CD4-positive, alpha-beta T cell treated with Interleukin-6 for 4 hours (primary cell): ENCODE measurements at places on chromosomes 4 and X.

DNA sequence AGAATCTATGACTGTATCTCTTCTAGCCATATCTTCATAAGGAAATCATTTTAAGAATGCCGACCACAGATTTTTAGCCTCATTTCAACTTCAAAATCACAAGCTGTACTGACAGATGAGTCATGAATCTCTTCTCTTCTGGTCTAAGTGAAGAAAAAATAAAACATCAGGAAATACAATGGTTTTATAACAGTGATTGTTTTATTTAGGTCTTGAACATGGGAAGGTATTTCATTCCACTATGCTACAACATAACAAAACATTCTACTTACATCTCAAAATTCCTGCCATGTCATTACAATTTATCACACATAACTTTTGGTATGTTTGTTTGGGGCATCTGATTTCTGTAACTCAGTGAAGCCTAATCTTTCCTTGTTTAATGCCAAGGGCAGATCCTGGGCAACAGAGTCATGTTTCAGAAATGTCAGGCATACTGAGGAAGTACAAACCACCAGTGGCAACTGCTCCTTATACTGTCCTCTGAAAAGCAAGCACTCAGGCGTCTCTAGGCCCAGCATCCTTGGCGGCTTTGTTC is 325.0 kb downstream of the PDHA2 start:
- DNase-seq, result no peak

DNA sequence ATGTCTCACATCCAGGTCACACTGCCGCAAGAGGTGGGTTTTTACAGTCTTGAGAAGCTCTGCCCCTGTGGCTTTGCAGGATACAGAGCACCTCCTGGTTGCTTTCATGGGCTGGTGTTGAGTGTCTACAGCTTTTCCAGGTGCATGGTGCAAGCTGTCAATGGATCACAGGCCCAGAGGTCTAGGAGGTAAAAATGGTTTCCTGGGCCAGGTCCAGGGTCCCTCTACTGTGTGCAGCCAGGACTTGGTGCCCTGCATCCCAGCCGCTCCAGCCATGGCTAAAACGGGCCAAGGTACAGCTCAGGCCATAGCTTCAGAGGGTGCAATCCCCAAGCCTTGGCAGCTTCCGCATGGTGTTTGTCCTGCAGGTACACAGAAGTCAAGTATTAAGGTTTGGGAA is 434.1 kb upstream of the GALNT7 start:
- no peak for DNase-seq

- DNase-seq, result no peak
Measured at GRCh38 chr4:130855533-130855932, 1759.6 kb downstream of the C4orf33 start.

DNA sequence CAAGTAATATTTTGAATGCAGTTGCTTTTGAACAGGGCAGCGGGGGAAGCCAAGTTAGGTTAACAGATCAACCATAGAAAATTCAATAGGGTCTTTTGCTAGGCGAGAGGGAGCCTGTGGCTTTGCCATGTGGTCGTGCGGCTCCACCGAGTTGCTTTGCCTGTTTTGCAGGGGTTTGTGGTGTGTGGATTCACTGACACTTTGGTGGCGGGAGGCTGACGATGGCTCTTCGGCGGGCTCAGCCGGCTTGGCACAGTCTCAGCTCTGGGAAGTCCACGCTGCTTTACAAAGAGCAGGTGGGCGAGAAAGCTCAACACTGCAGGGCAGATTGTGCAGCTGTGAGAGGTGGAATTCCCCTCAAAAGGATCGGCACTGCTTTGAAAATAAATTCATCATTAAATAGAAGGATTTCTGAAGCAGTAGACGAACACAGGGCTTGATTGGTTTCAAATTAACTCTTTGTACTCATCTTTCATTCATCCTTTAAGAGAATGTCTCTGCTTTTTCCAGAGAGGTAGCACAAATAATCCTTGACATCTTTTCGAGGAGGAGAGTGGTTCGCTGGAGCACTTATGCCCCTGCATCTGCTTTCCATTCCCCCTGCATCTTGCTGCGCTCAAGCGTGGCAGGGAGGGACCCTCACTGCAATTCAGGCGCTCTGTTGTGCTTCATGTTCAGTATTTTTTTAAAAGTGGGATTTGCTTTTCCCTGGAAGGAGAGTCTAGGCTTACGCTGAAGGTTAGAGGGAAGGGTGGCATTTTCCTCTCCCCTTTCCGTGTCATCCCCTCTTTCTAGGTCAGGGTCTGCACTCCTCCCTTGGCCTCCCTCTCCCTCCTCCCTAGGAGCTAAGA is 201.8 kb upstream of the LEF1 start:
- DNase-seq, result peak; percentile 54

GRCh38 chrX:65600106-65600505 is 65.5 kb upstream of the LAS1L start:
- DNase-seq, result no peak

DNA sequence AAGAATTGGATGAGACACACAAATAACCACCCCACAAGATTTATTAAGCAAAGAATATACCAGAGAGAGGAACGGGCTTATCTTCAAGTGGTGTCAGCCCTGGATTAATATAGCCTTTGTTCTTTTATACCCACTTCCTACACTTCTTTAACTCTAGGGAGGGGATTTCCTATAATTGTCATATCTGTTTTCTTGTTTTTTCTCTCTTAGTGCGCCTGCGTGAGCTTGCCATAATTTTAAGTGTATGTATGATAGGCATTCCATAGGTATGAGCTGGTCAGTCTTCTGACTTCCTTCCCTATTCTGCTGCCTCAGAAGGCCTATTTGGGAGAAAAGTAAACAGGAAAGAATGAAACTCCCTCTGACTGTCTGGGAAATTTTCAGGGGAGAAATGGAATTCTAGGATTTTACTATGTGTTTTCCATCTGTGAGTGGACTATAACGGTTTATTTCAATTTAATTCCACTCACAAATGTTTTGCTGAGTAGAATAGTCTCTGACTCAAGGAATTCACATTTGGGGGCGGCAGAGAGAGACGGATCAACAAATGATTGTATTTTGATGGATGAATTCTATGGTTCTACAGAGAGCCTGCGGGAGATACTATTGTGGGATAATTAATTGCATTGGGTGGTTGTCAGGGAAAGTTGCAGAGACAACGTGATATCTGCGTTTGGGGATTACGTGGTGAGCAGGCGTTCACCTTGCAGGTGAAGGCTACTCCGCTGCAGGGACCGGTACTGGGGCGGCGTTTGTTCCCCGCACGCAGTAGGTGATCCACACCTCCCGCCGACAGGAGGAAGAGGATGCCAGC is 626 bp upstream of the CEP135 start:
- DNase-seq, result peak; percentile 64

DNA sequence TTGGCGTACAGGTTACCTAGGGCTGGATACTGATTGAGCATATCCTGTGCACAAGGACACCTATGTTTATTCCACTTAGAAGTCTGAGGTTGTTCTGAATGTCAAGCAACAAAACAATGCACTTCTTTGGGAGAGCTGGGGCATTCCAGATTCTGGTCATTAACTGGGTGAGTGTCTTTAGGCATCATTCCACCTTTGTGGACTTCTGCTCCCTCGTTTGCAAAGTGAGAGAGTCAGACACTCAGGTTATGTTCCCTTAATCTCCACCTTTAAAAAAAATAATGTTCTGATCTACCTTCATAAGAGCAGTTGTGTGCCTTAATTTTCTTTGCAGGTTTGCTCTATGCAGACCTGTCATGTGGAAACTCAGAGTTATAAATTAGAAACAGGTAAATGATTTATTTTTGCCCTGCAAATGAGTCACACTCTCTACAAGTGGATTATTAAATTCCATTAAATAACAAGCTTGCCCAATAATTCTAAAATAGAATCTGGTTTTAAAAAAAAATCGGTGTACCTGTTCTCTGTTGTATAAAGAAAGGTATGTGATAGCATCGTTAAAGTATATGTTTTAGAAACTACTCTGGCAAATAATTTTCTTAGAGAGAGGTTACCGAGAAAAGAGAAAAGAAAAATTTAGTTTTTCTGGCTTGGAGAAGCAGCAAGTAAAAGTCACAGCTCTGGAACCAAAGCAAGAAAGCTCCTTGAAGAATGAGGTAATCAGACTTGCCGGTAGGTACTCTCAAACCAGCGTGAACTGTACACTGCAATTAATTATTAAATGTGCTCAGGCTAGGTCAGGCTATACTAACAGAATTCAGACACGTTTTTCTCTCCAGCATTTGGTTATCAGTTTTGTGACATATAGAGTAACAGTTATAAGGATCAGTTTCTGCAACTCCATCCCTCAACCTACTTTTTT is 93.2 kb downstream of the SORBS2 start:
- DNase-seq, result no peak

- no peak for DNase-seq
Measured at GRCh38 chrX:128992107-128992971, 531.0 kb downstream of the SMARCA1 start.

DNA sequence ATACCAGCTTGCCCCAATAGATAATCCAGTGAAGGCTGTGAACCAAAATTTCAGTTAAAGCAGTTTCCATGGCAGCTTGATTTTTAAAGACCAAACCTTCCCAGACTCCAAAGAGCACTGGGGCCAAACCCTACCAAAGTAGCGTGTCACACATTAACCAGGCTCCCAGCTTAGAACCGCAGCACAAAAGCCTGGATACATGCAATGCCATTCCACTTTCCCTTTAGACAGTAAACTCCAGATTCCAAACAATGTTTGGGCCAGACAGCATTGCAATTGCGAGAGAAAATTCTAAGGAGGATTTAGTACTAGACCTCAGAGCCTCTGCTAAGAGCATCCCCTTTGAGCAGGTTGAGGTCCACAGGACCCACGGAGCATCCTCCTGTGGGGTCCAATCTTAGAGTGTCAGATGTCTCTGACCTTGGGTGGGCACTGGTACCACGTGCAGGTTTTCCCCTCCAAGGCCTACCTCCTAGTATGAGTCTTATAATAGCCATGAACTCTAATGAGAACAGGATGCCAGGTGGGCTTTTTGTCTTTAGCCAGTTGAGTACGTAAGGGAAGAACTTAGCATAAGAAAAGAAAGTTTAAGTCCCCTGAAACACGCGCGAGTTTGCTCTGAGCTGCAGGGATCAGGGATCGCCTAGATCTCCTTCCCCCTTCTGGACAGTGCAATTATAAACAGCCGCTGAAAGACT is 38.8 kb downstream of the MGARP start:
- DNase-seq, result no peak

- no peak for DNase-seq
Measured at GRCh38 chr4:187302457-187303150, 578.9 kb upstream of the FAT1 start.

GRCh38 chrX:137040113-137040794 is 6.5 kb upstream of the GPR101 start:
- no peak for DNase-seq

DNA sequence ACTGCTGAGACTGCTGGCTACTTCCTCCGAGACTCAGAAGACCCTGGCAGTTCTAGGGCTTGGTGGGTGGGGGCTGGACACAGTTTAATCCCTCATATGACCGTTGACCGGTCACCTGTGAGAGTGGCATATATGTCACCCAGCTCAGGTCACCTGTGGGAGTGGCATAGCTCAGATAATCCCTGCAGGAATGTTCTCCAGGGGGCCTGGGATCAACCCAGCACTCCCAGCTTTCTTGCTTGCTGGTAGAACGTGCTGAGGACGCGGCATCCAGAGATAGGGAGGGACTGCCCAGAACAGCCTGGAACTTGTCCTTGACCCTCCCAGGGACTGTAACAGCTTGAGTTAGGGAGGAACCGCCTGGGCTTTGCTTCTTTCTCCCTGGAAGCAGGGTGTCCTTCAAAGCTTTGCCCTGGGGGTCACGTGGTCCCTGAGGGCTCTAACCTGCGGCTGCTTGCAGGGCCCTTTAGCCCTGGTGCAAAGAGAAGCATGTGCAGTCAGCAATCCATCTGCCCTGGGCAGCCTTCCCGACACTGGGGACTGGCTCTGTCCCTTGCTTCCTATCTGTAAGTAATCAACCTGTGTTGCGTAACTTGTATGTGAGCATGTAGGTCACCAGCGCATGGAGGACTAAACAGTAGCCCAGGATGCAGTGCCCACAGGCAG is 55.3 kb downstream of the ZFYVE28 start:
- DNase-seq, result no peak

DNA sequence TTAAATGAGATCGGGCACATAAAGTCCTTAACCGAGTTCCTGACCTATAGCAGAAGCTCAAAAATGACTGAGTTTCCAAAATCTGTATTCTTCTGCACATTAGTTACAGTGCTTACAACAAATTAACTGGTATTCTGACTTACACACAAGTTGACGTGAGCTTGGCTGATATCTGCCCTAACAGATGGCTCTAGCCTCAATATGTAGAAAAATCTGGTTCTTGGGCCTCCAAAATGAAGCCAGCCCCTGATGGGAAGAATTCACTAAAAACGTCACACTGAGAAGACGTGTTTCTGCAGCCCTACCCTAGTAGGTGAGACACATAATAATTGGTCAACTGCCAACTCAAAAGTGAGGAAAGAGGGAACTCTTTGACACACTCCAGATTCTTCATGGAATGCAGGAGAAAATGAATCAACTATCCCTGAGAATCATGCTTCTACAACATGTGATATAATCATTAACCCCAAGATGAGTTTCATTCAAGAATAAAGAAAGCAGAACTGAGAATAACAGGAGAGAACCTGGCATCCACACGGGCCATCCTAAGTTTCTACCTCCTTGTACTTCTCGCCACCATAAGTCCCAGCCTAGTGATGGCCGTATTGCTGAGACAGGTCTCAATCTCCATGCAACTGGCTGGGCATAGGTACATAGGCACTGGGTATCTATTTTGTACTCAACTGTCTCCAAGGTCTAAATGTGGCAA is 8.2 kb downstream of the STX18 start:
- no peak for DNase-seq

GRCh38 chr4:153735906-153736461 is 23.8 kb downstream of the RNF175 start:
- DNase-seq, result no peak

DNA sequence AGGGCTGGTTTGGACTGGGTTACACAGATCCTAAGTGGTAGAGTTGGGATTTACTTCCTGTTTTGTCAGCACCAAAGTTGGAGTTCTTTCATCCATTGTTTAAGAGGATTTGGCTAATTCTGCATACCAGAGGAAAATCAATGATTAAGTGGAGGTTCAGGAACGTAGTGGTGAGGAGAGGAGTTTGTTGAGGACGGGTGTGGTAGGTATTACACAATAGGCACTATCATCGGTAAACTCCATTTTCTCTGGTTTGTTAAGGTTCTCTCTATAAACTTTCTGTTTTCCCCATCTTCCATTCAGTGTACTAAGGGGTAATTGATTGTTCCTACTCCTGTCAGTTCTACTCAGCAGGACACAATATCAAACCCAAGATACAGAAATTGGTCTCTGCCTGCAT is 107.5 kb upstream of the VCX2 start:
- no peak for DNase-seq

- DNase-seq, result peak; percentile 15
Measured at GRCh38 chrX:71541210-71542022, 8.5 kb downstream of the OGT start.

DNA sequence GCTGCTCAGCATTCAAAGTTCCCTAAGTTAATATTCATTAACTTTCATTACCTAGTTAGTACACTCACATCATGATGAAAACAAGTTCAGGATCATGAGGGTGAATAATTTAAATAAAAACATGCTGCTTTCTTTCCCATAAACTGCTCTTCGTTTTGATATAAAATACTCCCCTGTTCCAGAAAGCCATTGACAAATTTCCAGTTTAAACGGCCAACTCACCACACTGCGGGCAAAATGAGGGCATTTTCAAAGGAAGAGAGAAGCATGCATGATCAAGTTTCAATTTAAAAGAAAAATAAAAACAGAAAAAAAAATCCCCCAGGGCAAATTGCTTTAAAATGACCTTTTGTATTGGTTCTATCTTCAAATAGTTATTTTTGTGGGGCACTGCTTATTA is 69.6 kb downstream of the EPHA5 start:
- no peak for DNase-seq

- peak; percentile 12 for DNase-seq
Measured at GRCh38 chrX:74383611-74384010, 37.7 kb upstream of the SLC16A2 start.
